Stimulated activated CD8-positive, alpha-beta memory T cell treated with anti-CD3 and anti-CD28 coated beads, Interleukin-4, amount 100 ng/mL, for 4 hours (primary cell): ENCODE measurements at places on chromosomes 3 and 15.

DNA sequence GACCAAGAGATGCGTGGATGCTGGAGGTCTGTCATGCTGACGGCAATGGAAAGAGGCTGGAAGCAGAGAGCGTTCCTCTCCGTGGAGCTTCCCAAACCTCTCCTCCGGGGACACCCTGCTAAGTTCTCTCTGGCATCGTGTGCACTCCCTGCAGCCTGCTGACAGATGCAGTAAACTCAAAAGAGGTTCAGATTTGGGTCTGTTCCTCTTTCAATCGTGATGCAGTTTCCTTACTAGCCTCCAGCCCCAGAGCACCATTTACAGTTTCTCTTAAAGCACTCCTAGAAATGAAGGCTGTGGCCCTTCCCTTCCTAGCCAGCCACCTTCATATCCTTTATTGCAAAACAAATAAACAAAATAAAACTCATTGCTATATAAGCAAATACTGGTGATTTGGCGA is 47.3 kb upstream of the LRRC58 start:
- DNase-seq, result no peak

DNA sequence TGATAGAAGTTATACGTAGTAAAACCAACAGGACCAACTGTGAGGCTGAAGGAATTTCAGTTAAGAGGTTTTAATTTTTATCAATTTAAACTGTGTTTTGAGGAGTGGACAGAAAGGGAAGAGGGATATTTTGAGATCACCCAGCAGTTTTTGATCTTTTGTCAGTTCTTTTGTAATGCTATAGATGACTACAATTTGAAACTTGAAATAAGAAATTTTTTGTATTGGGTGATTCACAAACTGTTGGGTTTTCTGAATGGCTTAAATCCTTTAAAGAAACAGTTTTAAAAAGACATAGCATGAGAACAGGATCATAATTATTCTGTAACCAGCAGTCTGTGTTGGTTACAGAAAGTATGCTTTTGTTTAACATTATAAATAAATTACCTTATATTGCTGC is 67.4 kb downstream of the TCF12 start:
- no peak for DNase-seq

GRCh38 chr3:43330981-43331380 is 44.6 kb downstream of the SNRK start:
- DNase-seq, result no peak

- DNase-seq, result no peak
Measured at GRCh38 chr3:42070524-42070923, 20.6 kb upstream of the TRAK1 start.

DNA sequence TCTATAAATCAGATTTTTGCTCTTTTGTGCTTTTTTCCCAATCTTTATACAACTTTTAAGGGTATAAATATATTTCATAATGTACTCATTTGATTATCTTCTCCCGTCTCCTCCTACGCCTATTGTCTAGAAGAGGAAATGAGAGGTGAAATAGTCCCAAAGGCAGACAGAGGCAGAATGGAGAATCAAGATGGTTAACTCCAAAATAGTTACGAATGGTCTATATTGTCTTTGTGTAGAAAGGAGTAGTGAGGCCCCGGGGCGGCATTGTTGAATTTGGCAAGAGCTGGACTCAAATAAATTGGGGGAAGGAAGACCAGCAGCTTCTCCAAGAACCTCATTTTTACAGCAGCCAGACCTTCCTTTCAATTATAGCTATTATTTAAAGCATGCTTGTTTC is 23.9 kb downstream of the ITPR1 start:
- DNase-seq, result no peak

GRCh38 chr3:138687236-138687635 is 78.7 kb downstream of the FAIM start:
- no peak for DNase-seq

- no peak for DNase-seq
Measured at GRCh38 chr15:98952381-98952803, 55.2 kb downstream of the PGPEP1L start.

DNA sequence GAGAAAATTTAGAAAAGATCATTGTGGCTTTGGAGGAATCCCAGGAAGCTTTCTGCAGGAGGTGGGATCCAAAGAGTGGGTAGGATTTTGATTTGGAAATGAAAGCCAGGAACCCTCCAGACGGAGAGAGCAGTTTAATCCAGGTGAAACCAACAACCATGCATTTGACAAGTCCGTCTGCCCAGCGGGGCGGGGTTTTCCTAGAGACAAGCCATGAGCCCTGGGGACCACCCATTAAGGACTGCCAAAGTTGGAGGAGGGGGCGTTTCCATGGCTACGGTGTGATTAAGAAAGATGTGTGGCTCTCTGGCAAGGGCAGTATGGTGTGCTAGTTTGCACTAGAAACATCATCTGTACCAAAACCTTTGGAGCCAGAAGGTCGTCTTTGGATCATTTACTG is 53.4 kb downstream of the SRGAP3 start:
- DNase-seq, result no peak

DNA sequence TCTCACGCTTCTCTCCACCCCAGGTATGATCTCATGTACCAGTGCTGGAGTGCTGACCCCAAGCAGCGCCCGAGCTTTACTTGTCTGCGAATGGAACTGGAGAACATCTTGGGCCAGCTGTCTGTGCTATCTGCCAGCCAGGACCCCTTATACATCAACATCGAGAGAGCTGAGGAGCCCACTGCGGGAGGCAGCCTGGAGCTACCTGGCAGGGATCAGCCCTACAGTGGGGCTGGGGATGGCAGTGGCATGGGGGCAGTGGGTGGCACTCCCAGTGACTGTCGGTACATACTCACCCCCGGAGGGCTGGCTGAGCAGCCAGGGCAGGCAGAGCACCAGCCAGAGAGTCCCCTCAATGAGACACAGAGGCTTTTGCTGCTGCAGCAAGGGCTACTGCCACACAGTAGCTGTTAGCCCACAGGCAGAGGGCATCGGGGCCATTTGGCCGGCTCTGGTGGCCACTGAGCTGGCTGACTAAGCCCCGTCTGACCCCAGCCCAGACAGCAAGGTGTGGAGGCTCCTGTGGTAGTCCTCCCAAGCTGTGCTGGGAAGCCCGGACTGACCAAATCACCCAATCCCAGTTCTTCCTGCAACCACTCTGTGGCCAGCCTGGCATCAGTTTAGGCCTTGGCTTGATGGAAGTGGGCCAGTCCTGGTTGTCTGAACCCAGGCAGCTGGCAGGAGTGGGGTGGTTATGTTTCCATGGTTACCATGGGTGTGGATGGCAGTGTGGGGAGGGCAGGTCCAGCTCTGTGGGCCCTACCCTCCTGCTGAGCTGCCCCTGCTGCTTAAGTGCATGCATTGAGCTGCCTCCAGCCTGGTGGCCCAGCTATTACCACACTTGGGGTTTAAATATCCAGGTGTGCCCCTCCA is 19.1 kb downstream of the TYRO3 start:
- no peak for DNase-seq

GRCh38 chr3:80890571-80890970 is 870.9 kb downstream of the GBE1 start:
- DNase-seq, result no peak

GRCh38 chr3:53787016-53787415 is 59.2 kb downstream of the CHDH start:
- no peak for DNase-seq

- DNase-seq, result no peak
Measured at GRCh38 chr3:157335233-157336076, 101.2 kb upstream of the PTX3 start.

DNA sequence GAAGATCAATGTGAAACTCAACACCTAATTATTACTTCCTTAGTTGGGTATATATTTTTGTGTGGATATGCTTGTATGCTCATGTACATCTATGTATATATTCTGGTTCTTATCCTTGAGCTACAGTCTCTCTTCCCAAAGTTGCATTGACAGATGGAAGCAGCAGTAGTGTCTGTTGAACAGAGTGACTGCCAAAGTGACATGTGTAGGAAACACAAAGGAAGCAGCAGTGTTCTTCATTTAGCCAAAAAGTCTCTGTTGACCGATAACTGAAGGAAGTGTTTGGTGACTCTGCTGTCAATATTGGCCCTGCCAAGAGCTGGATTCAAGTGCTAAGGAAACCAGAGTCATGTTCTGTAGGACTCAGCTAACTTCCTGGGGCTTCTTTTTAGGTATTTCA is 123.8 kb downstream of the C3orf70 start:
- no peak for DNase-seq

DNA sequence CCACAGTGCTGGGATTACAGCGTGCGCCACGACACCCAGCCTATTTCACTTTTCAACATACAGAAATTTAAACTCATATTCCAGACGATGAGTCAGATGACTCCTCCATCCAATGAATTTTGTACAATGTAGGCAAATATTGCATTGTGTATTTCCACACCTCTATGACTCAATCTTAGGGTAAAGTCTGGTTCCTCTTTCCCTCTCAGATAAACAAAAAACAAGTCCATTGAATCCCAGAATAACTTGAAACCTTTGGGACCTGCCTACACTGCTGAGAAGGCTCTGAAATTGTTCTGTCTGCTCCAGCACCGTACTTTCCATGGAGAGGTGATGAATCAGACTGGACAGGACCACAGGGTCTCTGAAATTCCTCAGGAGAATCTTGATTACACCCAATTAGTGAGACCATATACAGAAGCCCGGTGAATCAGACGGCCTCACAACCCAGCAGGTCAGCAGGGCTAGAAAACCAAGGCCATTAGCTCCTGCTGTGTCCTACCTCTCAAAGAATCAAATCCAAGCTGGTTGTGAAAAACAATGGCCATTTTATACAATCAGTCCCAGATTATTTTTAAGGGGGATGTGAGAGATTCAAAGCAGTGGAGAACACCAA is 112.6 kb downstream of the ERC2 start:
- no peak for DNase-seq

GRCh38 chr3:124373524-124373923 is 356.7 kb upstream of the UMPS start:
- no peak for DNase-seq

- no peak for DNase-seq
Measured at GRCh38 chr15:65059931-65060596, 7.7 kb downstream of the RASL12 start.

DNA sequence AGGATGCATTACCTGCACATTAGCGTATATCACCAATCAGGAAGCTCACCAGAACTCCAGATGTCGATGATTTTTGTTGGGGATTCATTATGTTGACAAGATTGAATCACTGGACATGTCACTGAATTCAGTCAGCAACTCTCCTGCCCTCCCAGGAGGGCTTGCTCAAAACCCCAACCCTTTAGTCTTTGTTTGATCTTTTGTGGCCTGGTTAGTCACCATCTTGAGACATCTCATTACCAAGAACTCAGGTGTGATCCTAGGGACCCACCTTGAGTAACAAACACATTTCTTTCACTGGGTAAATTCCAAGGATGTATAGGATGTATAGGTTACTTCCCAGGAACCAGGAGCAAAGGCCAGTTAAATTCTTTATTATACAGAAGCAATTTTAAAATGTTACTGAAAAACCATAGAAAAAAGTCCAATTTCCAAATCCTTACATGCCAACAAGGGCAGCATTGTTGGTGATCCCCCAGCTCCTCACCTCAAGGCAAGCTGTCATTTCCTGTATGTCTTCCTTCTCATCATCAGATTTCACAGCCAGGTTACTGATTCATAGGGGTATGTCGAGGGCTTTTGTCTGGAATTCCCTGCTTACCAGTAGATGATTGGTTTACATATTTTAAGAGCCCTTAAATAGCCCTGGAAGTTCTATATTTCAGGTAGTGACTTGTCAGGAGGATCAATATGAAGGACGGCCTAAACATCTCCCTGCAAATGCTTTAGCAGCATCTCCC is 11.7 kb downstream of the SNRPN start:
- no peak for DNase-seq

DNA sequence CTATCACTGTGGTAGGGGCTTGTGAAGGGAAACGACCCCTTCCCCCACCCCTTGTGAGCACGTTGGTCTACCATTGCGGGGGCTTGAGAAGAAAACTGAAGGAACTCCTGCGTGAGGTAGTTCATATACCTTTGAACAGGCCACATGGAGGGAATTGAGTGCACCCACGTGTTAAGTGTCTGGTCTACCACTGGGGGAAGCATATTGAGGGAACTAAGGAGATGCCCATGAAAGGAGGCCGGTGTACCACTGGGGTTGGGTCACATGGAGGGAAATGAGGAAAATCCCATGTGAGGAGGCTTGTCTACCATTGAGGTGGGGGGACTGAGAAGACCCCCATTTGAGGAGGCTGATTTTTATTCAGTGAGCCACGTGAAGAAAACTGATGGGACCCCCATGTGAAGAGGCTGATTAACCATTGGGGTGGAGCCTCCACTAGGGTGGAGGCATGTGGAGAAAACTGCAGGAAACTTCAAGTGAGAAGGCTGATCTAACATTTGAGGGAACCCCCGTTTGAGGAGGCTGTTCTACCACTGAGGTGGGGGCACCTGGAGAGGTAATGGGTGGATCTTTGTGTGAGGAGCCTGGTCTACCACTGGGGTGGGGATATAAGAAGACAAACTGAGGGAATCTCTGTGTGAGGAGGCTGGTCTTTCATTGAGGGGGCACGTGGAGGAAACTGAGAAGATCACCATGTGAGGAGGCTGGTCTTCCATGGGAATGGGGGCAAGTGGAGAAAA is 163.2 kb downstream of the FBLN2 start:
- DNase-seq, result no peak

DNA sequence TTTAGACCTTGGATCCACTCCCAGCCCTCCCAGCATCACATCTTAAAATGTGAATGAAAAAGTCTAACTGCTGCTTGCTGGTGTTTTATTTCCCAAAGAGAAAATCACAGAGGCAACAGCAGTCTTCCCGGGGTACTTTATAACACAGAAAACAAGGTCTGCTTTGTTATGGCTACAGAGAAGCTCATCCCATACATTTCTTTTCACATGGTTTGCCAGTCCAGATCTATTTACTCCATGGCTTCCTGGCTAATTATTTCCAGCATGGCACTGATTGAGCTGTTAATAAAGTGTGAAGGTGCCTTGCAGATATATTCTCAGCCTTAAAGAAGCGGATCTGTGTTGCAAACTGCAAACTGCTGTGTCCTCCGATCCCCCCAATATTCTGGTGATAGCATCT is 466.1 kb upstream of the CFAP20DC start:
- DNase-seq, result no peak

DNA sequence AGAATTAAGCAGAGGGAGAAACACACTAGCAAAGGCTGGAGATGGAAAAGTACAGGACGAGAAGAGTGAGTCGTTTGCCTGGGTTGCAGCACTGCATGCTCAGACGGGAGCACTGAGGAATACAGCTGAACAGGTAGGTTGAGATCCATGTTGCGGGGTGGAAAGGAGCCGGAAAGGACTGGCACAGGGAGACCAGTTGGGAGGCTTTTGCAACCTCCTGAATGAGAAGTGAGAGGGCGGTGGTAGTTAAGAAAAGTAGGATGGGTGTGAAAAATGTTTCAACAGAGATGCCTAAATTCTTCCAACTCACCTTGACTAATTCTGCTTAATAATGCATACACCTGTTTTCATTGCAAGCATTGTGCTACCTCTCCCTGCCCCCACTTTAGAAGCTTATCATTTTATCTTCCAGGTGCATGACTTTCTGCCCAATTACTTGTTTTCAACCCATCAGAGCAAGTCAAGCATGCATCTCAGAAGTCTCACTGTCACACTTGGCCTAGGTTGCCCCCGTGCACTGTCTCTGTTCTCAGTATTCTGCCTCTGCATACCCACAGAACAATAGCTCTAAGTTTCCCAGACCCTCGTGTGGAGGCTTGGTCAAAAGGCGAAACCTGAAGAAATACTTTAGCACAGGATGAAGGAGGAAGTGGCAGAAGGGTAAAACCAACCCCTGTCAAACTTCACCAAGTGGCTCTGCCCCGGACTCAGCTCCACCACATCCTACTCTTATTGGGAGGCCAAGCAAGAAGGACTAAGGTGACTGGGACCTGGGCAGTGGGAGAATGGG is 199.3 kb upstream of the BCL6 start:
- DNase-seq, result no peak
